Esophagus muscularis mucosa (tissue), 4 donors: ENCODE measurements at places on chromosomes 2 and 18. TPM values are rescaled to one million over a fixed set of nuclear protein-coding genes. Genes with fewer than 3 reads are reported as not detected.

Gene SLC5A7
- total RNA-seq = 1.2 TPM

Gene STAT4
- total RNA-seq = 4.0 TPM

DNA sequence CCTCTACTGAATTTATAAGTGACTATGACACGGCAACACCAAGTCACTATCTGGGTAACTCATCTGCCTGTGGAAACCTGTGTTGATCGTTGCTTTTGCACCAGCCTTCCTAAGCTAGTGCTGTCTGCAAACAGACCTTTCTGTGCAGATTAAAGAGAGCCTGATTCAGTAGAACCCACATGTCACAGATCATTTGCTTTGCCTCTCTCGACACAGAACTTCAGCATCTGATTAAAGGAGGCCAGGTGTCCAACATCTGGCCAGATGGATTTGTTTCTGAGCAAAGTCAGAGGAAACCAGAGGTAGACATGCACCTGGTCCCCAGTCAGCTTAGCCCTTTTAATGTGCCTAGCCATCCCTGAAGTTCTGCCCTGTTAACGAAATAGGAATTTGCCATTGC lies 15.0 kb upstream of the TTR start:
- no peaks in the 10 kb centered on the region for H3K4me1 ChIP-seq
- no peak for DNase-seq
- no peaks in the 10 kb centered on the region for H3K27me3 ChIP-seq
- no peak overlapping the region for H3K4me3 ChIP-seq

GRCh38 chr2:240358080-240358479 lies 77.4 kb upstream of the GPC1 start:
- H3K36me3 ChIP-seq = no peaks in the 10 kb centered on the region
- peaks cover 6% of the 10 kb centered on the region for H3K4me1 ChIP-seq
- no peak overlapping the region for H3K4me3 ChIP-seq

GRCh38 chr2:151728804-151729414 lies 5.4 kb downstream of the NEB start:
- no peaks in the 10 kb centered on the region for H3K27me3 ChIP-seq
- DNase-seq = no peak
- H3K4me1 ChIP-seq = no peaks in the 10 kb centered on the region
- no peaks in the 10 kb centered on the region for H3K36me3 ChIP-seq
- no peak overlapping the region for H3K27ac ChIP-seq
